ENCODE measurements at places on chromosomes 16 and 17. TPM values are rescaled to one million over a fixed set of nuclear protein-coding genes. Genes with fewer than 3 reads are reported as not detected.

The KRT33A gene
- not detected for total RNA-seq

The HID1 gene
- total RNA-seq = 1.4 TPM

The PLA2G10 gene
- total RNA-seq = not detected

The CBX2 gene
- total RNA-seq = 1.3 TPM

The GNAO1 gene
- under 0.01 TPM for total RNA-seq
